ENCODE measurements at places on chromosomes 7 and 10.

DNA sequence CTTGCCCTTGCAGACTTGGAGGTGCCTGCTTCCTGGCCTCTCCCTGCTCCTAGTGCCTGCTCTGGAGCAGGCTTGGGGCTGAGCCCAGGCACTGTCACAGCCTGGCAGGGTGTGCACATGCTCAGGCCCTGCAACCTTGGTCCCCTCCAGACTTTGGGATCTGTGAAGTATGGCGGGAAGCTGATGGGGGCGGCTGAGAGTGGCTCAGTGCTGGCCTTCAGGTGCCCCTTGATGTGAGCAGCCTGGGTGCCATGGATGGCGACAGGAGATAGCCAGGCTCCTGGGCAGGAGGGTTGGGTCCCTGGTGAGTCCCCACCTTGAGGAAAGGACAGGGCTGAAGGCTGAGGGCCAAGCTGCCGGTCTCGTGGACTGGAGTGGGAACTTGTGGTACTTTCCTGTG, 700.4 kb upstream of the KCND2 start:
- no peak for DNase-seq

- DNase-seq, result no peak
Measured at GRCh38 chr7:125255810-125256209, 326.2 kb upstream of the POT1 start.

- no peak for DNase-seq
Measured at GRCh38 chr10:77605466-77605865, 32.1 kb downstream of the KCNMA1 start.

DNA sequence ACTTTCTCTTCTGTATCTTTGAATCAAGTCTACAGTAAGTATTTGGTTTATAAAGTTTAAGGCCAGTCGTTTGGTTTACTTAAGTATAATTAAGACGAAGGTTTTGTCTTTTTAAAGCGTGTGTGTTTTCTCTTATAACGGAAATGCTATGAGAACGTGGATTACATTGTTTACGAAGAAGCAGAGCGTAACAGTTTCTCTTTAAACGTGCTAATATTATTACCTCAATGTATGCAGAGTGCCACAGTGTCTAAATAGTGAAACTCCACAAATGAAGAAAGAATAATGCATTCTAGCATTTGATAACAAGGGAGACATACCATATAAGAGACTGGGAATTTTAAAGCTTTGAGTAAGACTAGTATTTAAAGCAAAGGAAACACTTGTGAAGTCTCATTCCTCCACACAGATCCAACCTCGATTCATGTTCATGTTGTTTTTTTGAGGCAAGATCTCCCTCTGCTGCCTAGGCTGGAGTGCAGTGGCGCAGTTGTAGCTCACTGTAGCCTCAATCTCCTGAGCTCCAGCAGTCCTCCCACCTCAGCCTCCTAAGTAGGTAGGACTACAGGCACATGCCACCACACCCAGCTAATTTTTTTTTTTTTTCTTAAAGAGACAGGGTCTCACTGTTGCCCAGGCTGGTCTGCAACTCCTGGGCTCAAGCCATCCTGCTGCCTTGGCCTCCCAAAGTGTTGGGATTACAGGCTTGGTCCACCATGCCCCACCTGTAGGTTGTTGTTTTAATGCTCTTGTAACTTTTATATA, 75.1 kb downstream of the ANKRD61 start:
- DNase-seq, result peak; percentile 33
